ENCODE measurements at places on chromosomes 1 and 21. TPM values are rescaled to one million over a fixed set of nuclear protein-coding genes. Genes with fewer than 3 reads are reported as not detected.

The TAS1R1 gene
- total RNA-seq: not detected

The PLA2G2C gene
- not detected for total RNA-seq

The COL24A1 gene
- 2.5 TPM for total RNA-seq

The EPHA2 gene
- total RNA-seq: 24.0 TPM

The OR2AK2 gene
- not detected for total RNA-seq

The AMIGO1 gene
- 1.6 TPM for total RNA-seq

The PRRX1 gene
- 65.4 TPM for total RNA-seq

The FMOD gene
- 0.18 TPM for total RNA-seq

- DNase-seq: no peak
Observed at GRCh38 chr1:37472994-37473393, 1.4 kb upstream of the ZC3H12A start.

DNA sequence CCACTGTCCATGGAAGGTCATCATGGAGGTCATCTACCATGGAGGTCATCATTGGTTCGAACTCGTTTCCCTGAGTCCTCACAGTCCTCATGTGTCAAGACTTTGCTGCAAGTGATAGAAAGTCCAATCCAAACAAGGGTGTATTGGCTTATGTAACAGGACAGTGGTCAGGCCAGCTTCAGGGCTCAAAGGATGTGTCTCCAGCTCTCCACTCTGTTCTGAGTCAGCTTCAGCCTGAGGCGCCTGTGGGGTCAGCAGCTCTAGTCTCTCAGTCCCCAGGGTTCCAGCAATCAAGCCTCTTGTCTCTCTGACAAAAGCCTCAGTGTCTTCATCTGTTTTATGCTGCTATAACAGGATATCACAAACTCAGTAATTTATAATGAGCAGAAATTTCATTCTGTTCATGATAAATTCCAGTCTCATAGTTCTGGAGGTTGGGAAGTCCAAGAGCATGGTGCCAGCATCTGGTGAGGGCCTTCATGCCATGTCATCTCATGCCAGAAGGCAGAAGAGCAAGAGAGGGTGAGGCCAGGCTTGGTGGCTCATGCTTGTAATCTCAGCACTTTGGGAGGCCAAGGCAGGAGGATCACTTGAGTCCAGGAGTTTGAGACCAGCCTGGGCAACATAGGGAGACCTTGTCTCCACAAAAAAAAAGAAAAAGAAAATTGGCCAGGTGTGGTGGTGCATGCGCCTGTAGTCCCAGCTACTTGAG lies 19.5 kb downstream of the A3GALT2 start:
- peak; percentile 18 for DNase-seq

DNA sequence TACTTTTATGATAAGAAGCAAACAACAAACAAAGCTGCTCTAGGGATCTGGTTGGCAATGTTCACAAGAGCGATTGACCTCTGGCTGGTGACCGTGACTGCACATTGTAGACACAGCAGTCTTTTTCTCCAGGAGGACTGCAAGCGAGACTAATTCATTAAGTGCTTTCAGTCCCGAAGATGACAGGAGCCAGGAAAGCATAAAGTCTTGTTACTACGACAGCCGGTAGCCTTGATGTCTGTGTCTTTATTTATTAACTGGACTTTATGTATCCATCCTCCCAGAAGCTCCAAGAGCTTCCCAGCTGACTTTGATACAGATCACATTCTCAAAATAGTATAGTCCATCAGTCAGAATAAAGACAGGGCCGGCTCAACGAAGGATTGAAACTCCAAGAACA lies 18.2 kb downstream of the FAM163A start:
- no peak for DNase-seq

DNA sequence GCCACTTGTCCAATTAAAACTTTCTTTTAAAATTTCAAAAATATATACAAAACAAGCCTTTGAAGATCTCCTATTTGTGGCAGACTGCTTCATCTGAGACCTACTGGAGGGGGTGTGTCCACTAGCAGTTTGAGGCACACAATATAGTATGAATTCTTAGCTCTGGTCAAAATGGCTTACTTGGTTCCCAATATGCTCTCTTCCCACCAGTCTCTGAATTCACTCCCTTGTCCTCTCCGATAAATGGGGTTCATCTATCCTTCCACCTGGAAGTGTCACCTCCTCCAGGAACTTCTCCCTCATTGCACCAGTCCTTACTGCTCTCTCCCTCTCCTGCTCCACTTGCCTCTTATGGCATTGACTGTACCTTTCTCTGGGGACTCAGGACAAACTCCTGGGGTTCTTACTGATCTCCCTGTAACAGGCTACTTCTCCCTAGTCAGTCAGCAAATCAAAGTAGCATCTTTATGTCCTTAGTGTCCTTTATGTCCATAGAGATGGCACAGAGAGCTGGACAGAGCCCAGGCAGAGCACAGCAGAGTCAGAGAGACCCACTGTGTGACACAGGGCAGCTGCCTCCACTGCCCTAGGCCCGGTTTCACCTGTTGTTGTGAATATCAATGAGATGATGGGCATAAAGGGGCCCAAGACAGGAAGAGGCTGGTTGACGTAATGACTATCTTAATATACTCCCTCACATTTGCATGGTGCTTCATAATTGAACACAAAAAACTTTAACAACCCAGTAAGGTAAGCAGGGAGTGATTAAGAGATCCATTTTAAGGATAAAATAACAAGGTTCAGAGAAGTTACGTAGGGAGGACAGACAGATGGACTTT lies 3.6 kb downstream of the ASAP3 start:
- no peak for DNase-seq

DNA sequence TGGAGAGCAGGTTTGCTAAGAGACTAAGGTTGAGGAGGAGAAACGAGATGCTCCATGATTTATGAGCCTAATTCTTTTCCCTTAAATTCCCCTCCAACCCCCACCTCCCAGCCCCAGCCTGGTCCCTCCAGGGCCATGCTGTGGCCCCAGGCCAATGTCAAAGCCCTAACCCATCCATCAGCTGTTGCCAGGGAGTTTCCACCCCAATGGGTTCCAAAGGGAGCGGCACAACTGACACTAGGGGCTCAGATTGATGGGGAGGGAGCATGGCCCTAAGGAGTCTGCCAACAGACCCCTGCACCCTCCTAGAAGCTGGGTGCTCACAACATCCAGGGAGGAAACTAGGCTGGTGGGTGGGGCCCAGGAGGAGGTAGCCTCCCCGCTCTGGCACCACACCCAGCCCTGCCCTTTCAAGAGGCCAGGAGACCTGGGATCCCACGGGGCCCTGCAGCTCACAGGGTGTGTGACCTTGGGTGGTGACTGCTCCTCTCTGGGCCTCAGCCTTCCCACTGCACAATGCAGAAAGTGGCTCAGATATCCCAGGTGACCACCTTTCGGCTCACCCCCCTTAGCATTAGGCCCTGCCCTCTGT lies 12.9 kb downstream of the AHDC1 start:
- no peak for DNase-seq

- no peak for DNase-seq
Observed at GRCh38 chr1:72283022-72283306, 625 bp upstream of the NEGR1 start.

- peak; percentile 72 for DNase-seq
Observed at GRCh38 chr1:179178950-179179349, 50.5 kb downstream of the ABL2 start.

DNA sequence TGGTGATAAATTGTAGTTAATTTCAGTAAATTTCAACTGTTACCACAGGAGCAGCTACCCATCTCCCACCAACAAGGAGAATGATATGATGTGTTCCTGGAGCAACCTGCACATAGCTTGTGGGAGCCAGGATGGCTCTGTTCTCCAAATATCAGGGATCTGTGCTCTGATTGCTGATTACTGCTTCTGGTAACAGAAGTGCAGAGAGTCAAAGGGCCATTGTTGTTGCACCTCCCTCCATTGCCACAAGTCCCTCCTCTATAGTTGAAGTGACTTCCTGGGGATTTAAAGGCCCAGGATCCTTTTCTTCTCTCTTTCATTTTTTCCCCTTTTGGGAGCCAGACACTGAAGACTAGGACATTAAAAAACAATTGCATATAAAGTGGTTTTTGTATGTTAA lies 51.6 kb upstream of the HPDL start:
- DNase-seq: no peak

GRCh38 chr1:73803380-73803779 lies 394.6 kb downstream of the LRRIQ3 start:
- no peak for DNase-seq

- peak; percentile 42 for DNase-seq
Observed at GRCh38 chr1:214386747-214387146, 105.8 kb downstream of the SMYD2 start.

DNA sequence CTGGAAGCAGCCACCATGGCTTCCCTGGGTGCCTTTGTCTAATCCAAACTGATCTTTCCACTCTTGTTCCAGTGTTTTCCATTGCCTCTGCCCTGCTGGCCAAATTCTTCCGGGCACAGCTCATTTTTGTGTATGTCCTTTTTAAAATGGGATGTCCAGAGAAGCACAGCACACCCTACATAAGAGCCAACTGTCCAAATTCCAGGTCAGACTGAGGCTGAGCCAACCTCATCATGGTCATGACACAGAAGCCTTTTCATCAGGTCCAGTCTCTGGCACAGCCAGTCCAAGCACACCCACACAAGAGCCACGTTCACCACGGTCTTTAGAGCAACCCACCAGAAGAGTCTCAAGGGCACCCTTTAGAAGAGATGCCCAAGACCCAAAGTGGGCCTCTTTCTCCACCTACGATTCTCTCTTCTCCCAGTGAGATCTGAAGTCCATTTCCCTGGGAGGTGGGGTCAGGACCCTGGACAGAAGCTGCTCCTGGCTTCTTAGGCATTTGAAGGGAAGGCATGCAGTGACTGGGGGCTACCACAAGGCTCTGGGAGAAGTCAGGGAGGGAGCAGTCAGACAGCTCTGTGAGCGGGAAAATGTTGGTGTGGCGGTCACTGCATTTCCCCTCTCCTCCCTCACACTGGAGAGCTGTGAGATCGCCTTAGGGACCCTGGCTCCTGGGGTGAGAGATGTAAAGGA lies 53.2 kb downstream of the SYT2 start:
- peak; percentile 46 for DNase-seq

- DNase-seq: no peak
Observed at GRCh38 chr21:45540601-45540970, 1.7 kb downstream of the SLC19A1 start.

DNA sequence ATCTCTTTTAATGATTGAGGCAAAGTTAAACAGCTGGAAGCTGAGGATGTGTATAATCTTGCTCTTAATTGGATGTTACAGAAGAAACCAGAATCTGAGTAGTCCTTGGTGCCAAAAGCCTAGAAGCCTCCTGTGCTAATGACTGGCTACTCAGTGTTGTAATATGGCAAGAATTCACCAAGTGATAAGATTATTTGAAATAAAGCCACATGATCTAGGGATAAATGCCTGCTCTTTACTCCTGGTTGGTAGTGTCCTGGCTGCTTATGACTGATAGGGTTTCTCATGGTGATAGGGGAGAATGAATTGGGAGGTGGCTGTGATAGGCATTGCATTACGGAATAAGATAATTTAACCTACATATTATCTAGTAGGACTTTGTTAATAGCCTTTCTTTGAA lies 13.6 kb upstream of the MAB21L3 start:
- no peak for DNase-seq

- no peak for DNase-seq
Observed at GRCh38 chr1:209344156-209344555, 239.4 kb upstream of the CAMK1G start.

DNA sequence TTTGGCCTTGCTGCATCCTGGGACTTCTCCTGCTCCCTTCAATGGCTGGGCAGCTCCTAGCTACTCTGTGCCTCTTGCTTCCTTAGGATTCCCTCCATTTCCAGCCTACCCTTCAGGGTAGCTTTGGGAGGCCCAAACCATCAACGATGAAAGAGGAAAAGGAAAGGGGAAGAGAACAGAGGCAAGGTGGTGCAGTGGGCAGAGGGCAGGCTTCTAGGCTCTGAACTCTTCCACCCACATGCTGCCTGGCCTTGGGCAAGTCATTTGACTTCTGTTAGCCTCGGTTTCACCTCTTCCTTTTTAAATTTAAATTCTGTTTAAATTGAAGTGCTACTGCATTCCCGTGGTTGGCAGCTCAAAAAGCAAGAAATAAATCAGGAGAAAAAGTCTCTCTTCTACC lies 5.7 kb upstream of the PPM1J start:
- no peak for DNase-seq

- no peak for DNase-seq
Observed at GRCh38 chr1:93739472-93739871, 57.8 kb upstream of the BCAR3 start.

GRCh38 chr21:27806281-27806680 lies 839.4 kb upstream of the ADAMTS5 start:
- DNase-seq: peak; percentile 23

DNA sequence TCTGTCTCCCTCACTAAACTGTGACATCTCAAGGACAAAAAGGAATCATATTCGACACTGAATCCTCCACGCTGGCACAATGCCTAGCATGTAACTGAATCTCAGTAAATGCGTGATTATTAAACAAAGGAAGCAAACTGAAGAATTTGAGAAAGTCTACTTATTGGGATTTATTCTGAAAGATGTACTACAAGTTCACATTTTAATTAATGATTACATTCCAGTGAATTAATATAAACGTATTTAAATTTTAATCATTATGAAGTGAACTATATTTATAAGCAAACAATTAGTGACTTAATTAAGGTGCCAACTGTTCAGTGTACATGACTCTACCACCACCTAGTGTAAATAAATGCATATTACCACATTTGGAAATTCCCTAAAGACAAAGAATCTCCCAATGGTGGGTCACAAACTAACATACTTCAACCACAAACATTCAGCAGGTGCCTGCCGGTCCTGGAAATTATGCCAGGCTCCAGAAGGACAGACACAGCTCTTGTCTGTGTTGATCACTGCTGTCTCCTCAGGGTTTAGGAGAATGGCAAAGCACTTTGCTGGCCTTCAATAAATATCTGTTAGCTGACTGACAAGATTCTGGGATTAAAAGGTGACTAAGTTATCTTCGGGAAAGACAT lies 56.3 kb downstream of the SMYD3 start:
- peak; percentile 35 for DNase-seq

DNA sequence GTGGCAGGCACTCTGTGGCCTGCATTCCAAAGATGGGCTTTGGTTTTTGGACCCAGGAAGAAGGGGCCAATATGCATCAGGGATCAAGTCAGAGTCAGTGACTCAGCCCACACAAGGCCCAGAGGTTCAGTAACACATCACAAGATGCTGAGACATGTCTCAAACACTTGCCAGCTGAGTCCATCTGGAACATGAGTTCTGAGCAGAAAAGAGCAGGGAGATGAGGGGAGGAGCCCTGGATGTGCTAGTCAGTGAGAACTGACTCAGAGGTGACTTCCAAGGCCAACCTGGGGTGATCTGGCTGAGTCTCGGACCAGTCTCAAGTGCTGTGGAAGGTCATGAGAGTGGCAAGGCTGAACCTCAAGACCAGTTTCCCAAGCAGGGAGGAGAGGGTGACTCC lies 150.1 kb downstream of the CDC7 start:
- DNase-seq: peak; percentile 100

GRCh38 chr1:90986953-90987352 lies 34.9 kb downstream of the ZNF644 start:
- DNase-seq: no peak
